ENCODE measurements at places on chromosomes 2 and 18. TPM values are rescaled to one million over a fixed set of nuclear protein-coding genes. Genes with fewer than 3 reads are reported as not detected.
A peak's percentile ranks its signal among the peaks of the same experiment; 100 is the strongest.

Gene MYCN
- total RNA-seq, result 1.2 TPM

Gene ALLC
- not detected for total RNA-seq

Gene PTPN4
- 22.0 TPM for total RNA-seq

Gene UPP2
- total RNA-seq, result not detected

DNA sequence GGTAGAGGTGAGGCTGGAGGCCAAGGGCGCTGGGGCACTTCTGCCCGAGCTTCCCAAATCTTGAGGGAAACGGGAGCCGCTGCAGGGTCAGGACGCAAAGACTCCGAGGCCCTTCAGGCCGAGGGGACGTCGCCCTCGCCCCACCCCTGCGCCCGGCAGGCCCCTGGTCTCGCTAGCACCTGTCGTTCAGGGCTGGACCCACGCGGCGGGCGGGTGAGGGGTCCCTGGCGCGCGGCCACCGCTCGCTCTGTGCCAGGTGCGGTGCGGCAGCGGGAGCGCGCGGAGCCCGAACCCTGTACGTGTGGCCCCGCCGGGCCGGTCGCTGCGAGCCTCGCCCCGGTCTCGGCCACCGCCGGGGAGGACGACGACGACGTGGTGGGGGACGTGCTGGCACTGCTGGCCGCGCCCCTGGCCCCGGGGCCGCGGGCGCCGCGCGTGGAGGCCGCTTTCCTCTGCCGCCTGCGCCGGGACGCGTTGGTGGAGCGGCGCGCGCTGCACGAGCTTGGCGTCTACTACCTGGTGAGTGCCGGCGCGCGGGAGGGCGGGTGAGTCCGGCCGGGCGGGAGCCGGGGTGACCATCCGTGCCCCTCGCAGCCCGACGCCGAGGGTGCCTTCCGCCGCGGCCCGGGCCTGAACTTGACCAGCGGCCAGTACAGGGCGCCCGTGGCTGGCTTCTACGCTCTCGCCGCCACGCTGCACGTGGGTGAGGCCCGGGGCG, 4.9 kb downstream of the ERFE start:
- H3K4me1 ChIP-seq, result peaks cover 6% of the 10 kb centered on the region
- peaks cover 24% of the 10 kb centered on the region for H3K36me3 ChIP-seq
- H3K27ac ChIP-seq, result no peak overlapping the region
- peaks cover 20% of the 10 kb centered on the region for H3K27me3 ChIP-seq

DNA sequence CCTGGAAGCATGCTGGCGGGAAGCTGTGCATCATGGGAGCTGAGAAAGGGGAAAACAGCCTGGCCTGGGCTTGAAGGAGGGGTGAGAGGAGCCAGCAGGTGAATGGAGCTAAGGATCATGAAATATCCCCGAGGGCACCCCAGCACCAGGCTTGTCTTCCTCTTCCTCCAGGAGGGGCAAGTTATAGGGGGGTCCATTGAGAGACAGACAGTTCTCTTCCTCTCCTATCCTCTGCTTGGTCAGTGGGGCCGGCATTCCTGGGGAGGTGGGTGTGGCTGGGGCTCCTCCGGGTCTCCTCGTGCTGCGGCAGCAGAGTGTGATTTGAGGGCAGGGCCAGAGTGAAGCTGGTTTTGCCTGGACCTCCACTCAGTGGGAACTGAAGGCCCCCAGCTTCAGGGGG, 78.9 kb downstream of the LIPG start:
- H3K27ac ChIP-seq, result no peak overlapping the region
- no peak overlapping the region for H3K4me3 ChIP-seq
- H3K36me3 ChIP-seq, result no peaks in the 10 kb centered on the region
- H3K4me1 ChIP-seq, result no peaks in the 10 kb centered on the region
- no peaks in the 10 kb centered on the region for H3K27me3 ChIP-seq

GRCh38 chr2:83970217-83970929, 488.7 kb downstream of the SUCLG1 start:
- no peak overlapping the region for H3K27ac ChIP-seq
- H3K4me1 ChIP-seq, result no peaks in the 10 kb centered on the region
- H3K4me3 ChIP-seq, result no peak overlapping the region
- H3K36me3 ChIP-seq, result no peaks in the 10 kb centered on the region
- no peaks in the 10 kb centered on the region for H3K27me3 ChIP-seq

- no peaks in the 10 kb centered on the region for H3K4me1 ChIP-seq
- H3K36me3 ChIP-seq, result no peaks in the 10 kb centered on the region
- H3K4me3 ChIP-seq, result no peak overlapping the region
Observed at GRCh38 chr2:59850554-59850953, 702.9 kb downstream of the BCL11A start.

- H3K4me1 ChIP-seq, result peaks cover 5% of the 10 kb centered on the region
- no peak overlapping the region for H3K27ac ChIP-seq
- no peak overlapping the region for H3K4me3 ChIP-seq
- no peak for DNase-seq
Observed at GRCh38 chr2:190117305-190117704, 54.8 kb upstream of the MSTN start.

DNA sequence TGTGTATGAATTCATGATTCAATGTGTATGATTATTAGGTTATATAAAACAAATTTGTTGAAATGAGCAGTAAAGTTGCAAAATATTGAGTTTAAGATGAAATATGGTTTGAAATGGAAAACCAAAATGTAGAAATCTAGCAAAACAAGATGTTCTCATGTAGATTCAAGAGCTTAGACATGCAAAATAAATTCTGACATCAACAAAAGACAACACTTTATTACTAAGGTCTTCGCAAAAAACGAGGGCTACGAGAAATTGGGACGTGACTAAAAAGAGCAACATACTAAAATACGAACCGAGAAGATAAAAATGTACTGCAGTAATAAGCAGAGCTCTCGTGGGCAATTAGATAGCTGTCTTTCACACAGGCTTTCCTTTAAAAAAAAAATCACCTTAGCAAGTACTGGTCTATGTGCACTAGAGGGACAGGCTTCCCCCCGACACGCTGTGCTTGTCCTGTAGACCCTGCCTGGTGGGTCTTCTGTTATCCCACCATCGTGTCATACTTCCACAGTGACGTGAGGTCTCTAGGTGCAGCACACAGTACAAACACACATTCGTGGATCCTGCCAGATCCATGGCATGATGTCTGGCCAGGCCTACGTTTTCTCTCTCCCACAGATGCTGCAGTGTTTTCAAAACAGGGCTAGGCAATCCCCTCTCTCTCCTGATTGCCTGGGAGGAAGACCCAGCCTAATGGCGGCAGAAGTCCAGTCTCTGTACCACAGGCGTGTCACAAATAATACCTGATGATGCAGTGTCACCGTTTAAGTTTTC, 240.8 kb downstream of the TCF4 start:
- H3K27me3 ChIP-seq, result no peaks in the 10 kb centered on the region
- no peak overlapping the region for H3K27ac ChIP-seq
- peaks cover 12% of the 10 kb centered on the region for H3K4me1 ChIP-seq
- no peak for DNase-seq
- no peaks in the 10 kb centered on the region for H3K36me3 ChIP-seq

- peaks cover 45% of the 10 kb centered on the region for H3K4me1 ChIP-seq
- H3K4me3 ChIP-seq, result no peak overlapping the region
- H3K27ac ChIP-seq, result peak overlapping the region; percentile 60
- no peak for DNase-seq
Observed at GRCh38 chr18:63162271-63163014, 157.1 kb downstream of the BCL2 start.

DNA sequence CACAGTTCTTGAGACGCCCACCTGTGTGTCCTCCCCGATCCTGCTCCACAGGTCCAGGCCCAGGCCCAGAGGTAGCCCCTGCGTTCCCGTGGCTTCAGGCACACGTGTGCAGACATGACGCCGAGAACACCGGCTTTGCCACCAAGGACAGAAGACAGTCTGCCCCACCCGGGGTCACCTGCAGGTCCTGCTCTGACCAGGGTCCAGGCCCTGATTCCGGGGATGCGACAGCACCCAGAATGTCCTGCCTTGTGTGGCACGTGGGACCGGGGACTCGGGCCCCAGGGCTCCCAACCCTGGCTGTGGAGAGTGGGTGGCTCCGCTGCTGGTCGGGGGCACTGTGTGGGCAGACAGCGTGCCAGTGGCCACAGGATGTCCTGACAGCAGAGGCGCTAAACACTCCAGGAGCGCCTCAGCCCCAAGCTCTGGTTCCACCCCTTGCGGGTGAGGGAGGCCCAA, 36.9 kb downstream of the ADI1 start:
- no peaks in the 10 kb centered on the region for H3K4me1 ChIP-seq
- no peaks in the 10 kb centered on the region for H3K27me3 ChIP-seq
- H3K36me3 ChIP-seq, result peaks cover 13% of the 10 kb centered on the region
- H3K4me3 ChIP-seq, result no peak overlapping the region

DNA sequence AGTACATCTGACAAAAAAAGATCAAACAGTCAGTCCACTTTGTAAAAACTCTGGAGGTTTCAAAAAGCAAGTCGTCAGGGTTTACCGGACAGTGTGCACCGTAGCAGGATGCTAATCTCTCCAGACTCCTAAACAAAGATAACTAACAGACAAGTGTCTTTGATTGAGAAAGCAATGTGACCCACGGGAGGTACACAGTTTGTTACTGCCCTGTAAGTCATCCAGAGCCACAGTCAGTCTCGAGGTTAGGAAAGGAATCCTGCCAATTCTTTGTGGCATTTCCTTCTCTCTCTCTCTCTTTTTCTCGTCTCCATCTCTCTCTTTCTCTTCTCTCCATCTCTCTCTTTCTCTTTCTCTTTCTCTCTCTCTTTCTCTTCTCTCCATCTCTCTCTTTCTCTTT, 42.8 kb downstream of the LRRTM4 start:
- no peak overlapping the region for H3K4me3 ChIP-seq
- H3K4me1 ChIP-seq, result no peaks in the 10 kb centered on the region
- H3K27ac ChIP-seq, result no peak overlapping the region

DNA sequence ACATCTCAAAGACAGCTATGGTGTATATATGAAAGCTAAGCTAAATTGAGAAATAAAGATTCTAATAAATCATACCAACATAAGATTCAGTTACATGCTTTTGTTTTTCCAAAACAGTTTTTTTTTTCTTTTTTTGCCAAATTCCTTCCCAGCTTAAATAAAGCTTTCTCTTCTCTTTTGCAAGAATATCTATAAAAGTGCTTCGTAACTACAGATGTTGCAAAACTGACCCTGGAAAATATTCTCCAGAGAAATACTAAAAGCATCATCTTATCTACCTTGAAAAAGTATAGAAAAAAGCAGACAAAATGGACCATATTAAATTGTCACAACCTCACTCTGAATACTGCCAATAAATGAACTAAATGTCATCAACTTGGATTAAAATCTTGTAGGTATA, 38.7 kb downstream of the FANCL start:
- H3K4me1 ChIP-seq, result no peaks in the 10 kb centered on the region
- H3K27me3 ChIP-seq, result no peaks in the 10 kb centered on the region
- no peak for DNase-seq

DNA sequence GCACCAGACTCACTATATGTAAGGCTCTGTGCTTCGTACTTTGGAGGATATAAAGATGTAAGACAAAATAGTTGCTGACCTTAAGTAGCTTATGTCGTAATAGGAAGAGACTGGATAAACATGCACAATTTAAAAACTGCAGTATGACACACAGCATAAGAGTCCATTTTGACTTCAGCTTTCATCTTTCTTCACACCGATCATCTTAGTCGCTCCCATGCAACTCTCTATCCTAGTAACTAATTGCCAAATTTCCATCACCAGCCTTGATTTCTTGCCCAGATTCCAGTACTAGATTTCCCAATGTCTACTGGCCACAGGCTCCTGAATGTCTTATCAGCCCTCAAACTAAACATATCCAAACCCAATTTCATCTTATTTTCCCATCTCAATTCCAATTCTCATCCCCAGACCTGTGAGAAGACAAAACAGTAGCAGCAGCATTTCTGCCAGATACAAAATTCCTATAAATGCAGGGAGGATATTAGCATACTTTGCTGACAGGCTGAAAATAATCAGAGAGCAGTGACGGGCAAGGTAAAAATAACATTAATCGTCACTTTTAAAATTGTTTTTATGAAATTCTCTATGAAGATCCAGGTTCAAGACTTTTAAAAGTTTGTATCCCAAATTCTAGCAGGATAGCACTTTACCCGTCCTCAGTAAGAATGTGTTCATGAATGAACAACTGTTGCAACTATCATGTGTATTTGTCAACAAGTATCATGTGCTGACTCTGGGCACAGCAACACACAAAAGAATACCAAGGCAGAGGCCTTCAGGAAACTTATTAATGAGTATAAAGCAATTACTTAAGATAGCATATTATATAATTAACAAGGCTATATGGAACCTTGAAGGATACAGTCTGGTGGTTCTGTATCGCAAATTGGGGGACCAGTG, 42.2 kb downstream of the KIDINS220 start:
- peaks cover 8% of the 10 kb centered on the region for H3K4me1 ChIP-seq
- H3K36me3 ChIP-seq, result peaks cover 53% of the 10 kb centered on the region
- no peaks in the 10 kb centered on the region for H3K27me3 ChIP-seq
- no peak for DNase-seq

- H3K4me1 ChIP-seq, result no peaks in the 10 kb centered on the region
- H3K4me3 ChIP-seq, result no peak overlapping the region
- DNase-seq, result no peak
Observed at GRCh38 chr2:60400462-60401246, 152.8 kb downstream of the BCL11A start.

DNA sequence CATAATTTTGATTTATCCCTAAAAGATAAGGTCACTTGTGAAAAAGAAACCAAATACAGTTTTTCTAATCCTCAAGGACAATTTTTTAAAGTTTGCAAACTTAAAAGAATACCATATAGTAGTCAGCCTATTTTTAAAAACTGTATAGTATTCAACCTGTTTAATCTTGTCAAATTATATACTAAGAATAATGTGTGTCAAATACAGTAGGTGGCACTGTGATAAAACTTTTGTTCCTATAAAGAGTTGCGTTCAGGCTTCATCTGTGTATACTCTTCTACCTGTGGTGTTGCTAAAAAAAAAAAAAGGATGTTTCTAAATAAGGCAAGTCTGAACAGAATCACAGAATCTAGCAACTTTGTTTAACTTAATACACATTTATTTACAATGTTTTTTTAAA, 68.6 kb downstream of the CCDC138 start:
- H3K27ac ChIP-seq, result no peak overlapping the region
- no peak for DNase-seq
- no peaks in the 10 kb centered on the region for H3K27me3 ChIP-seq
- H3K4me1 ChIP-seq, result no peaks in the 10 kb centered on the region

- no peaks in the 10 kb centered on the region for H3K36me3 ChIP-seq
- no peak overlapping the region for H3K4me3 ChIP-seq
- H3K27me3 ChIP-seq, result no peaks in the 10 kb centered on the region
- H3K27ac ChIP-seq, result no peak overlapping the region
- no peaks in the 10 kb centered on the region for H3K4me1 ChIP-seq
Observed at GRCh38 chr18:45541421-45541820, 73.9 kb upstream of the SLC14A2 start.

DNA sequence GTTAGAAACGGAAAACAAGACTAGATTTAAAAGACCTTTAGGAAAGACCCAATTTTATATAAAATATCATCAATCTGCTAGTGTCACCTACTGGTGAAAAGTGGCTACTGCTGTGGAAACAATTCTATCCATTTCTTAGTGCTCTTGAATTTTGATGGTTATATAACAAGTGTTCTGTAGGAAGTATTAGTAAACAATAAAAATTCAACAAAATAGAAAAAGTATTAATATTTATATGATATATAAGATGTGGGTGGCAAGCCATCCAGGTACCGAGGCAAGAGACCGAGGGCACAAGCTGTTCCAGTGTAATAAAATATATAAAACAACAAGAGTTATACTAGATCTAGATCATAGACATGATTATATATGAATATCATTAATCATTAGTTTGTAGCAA, 6.2 kb upstream of the TMEM87B start:
- no peaks in the 10 kb centered on the region for H3K36me3 ChIP-seq
- no peak overlapping the region for H3K27ac ChIP-seq
- H3K4me3 ChIP-seq, result no peak overlapping the region
